ENCODE measurements at places on chromosomes 2 and 18.

GRCh38 chr18:9017905-9018227 is 84.6 kb upstream of the NDUFV2 start:
- no peak for DNase-seq

DNA sequence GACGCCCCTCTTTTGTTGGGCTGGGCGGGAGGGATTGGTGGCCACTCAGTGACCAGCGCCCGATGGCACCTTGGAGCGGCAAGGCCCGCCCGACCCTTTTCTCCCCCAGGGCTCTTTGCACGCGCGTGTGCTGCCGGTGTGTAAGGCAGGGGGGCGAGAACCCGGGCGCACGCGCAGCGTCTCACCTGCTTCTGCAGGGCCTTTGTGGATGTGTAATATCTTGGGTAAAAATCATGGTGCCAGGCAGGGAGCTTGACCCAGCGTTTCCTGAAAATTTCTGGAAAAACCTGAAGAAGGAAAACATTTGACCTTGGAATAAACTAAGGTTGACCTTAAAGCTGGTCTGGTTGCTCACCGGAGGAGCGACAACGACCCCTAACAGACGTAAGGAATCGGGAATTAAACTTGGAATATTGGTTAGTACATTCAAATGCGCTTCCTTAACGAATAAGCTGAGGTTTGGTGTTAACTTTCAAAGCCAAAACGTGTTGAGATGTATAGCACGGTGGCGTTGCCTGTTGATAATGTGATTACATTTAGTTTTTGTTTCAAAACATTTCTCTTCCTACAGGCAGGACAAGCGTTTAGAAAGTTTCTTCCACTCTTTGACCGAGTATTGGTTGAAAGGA is 438 bp downstream of the HSPE1 start:
- DNase-seq = no peak

DNA sequence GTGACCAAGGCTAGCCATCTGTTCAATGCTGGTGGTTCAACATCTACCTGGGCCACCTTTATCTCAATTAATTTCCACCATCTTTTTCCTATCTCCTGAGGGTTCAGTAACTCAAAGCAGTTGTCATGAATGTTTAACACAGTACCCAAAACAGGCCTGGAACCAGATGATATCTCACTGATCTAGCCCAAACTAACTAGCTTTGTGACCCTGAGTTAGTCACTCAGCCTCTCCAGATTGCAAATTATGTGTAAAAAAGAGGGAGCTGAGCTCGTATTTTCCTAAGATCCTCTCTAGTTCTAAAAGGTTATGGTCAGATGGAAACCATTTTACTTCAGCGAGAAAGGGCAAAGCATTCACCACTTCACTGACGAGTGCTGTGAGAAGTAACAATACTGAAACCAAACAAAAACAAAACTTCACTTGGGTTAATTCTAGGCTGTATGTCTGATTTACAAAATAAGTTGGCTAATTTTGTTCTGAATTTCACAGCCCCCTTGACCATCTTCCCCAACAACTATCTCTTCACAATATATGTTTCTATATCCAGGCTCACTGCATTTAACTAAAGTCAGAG is 14.8 kb downstream of the SPRED2 start:
- DNase-seq = no peak

DNA sequence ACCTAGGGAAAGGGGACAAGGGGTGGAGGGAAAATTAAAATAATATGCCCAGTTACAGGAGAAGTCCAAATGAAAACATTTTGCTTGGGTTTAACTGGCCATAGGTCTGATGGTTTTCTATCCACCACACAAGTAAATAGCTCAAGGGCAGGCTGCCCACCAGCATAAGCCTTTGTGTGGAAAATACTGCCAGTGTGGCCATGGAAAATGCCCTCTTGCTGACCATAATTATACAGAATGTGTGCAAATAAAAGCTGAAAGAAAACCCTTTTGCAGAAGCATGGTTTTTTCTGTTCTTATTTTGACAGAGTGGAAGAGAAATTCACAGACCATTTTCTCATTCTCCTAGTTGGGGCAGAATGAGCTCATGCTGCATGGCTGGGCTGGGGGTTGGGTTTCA is 111.3 kb upstream of the SIX2 start:
- DNase-seq = no peak

DNA sequence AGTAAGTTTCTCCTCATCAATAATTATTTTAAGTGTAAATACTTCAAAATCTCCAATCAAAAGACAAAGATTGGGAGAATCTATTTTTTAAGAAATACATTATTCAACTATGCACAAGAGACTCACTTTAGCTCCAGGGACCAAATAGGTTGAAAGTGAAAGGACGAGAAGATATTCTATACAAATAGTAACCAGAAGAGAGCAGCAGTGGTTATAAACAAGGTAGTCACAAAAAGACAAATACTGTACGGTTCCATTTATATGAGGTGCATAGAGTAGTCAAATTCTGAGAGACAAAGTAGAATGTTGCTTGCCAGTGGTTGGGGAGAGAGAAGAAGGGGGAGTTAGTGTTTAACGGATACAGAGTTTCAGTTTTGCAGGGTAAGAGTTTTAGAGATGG is 69.8 kb downstream of the POU3F3 start:
- DNase-seq = no peak

- no peak for DNase-seq
Measured at GRCh38 chr2:19895535-19895934, 6.2 kb downstream of the TTC32 start.

DNA sequence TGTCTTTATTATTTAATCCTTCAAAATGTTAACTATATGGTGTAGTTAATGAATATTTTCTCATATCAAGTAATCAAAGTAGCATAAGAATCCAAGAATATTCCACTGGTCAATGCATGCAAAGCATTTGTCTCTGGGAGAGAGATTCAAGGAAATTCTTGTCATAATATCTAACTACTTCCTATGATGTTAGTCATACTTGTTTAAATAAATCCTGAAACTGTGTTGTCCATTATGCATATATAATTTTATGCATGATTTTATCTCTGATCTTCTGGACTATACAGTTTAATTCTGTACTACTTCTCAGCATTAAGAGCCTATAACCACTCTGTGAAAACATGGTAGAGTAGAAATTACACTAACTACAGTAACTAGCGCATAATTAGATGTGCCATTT is 388.3 kb downstream of the NR4A2 start:
- DNase-seq = no peak

DNA sequence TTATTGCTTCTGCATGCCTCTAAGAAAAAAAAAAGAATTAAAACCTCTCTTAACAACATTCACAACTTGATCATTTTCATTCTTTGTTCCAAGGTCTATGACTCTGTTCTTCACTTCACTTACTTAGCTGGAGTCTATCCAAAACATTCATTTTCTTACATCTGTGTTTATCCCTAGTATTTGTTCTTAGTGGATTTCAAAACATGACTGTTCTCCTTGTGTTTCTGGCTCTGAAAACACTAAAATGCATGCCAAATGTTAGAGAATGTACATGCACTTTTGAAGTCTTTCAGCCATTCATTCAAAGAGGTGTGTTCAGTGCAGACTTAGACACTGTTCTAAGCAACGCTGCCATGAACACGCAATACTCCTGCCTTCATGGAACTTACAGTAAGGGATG is 138.8 kb downstream of the CNTNAP5 start:
- no peak for DNase-seq

- DNase-seq = no peak
Measured at GRCh38 chr2:2564300-2565078, 233.4 kb upstream of the MYT1L start.

- no peak for DNase-seq
Measured at GRCh38 chr2:235843591-235844395, 324.4 kb downstream of the GBX2 start.

GRCh38 chr2:37720533-37721200 is 49.2 kb upstream of the CDC42EP3 start:
- no peak for DNase-seq

- DNase-seq = no peak
Measured at GRCh38 chr18:57188851-57189557, 42.1 kb downstream of the BOD1L2 start.

GRCh38 chr2:17643031-17643615 is 102.6 kb downstream of the VSNL1 start:
- DNase-seq = no peak

DNA sequence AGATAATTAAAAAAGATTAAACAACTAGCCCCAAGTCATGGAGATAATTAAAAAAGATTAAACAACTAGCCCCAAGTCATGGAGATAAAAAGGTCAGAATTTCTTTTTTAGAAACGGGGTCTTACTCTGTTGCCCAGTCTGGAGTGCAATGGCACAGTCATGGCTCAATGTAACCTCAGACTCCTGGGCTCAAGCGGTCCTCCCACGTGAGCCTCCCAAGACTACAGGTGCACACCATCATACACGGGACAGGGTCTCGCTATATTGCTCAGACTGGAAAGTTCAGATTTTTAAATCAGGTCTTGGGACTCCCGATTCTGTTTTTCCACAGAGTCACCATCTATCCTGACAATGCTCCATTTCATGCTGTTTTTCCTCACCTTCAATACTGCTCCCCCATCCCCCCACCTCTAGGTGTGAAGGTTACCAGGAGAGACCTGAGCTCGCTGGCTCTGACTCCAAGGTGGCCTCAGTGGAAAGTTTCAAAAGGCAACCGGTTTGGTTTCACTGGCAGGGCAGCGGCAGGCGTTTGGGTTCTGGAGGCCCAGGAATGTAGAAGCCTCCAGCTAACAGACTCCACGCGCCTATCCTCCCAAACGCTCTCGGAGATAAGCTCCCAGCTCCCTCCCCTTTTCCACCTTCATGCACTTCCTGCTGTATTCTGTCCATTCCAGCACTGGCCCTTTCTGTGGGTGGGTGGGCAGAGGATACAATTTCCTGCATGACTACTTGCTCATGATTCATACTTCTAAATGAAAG is 2.9 kb upstream of the SEMA4C start:
- no peak for DNase-seq

- DNase-seq = no peak
Measured at GRCh38 chr2:26892133-26892532, 44.2 kb downstream of the DPYSL5 start.

DNA sequence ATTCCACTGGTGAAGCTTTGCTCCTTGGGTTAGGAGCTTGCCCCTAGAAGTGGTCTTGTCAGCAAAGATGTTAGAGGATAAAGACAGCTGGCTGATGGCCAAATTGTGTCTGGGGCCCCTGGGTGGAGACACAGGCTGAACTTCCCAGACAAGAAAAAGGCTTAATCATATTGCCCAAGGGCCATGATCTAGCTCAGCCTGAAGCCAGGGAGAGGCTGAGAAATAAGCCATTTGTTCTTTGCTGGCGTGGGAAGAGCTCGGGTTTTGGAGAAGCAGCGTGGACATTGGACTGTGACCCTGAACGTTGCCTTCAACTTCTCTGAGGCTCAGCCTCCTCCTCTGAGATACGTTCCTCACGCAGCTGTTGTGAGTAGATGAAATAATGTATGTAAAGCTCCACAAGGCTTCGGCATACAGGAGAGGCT is 153.0 kb downstream of the ZFP36L2 start:
- DNase-seq = no peak

- DNase-seq = no peak
Measured at GRCh38 chr2:86809481-86810121, 18.9 kb upstream of the CD8A start.

- no peak for DNase-seq
Measured at GRCh38 chr2:113965228-113965627, 75.3 kb downstream of the ACTR3 start.

DNA sequence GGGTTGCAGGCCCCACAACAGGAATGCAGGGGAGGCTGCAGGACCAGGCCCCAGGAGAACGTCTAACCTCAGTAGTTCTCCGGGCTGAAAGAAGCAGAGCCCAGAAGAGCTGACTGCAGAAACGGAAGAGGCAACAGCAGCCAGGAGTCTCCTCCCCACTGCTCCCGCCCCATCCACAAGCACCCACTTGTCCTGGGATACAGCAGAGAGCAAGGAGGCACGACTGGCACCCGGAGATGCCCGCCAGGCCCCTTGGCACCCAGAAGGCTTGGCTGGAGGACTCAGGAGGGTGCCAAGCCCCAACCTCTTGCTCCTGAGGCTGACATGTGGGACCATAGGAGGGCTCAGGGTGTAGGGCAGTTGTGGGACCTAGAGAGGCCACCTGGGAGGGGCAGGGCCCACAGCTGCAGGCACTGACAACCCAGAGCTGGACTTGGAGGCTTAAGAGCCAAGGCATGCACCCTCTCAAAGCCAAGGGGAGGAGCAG is 29.0 kb upstream of the TNS1 start:
- DNase-seq = no peak

GRCh38 chr18:74255131-74255616 is 36.6 kb downstream of the CYB5A start:
- no peak for DNase-seq

DNA sequence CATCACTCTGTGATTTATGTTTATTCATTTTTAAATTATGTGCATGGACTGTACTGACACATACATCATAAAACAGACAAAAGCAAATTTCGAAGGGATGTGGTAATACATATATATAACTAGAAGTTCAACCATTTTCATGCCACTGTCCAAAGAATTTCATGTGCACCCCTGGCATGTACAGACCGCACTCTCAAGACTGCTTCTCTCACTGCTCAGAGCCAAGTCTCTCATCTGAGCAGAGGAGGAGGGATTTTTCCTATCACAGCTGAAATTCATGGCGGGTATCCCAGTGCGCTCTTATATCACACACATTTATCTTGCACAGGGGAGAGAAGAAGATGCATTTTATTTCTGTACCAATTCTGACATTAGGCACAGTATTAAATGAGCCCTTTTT is 5.9 kb downstream of the TMEM178A start:
- DNase-seq = no peak

GRCh38 chr2:114034742-114035141 is 144.9 kb downstream of the ACTR3 start:
- no peak for DNase-seq

GRCh38 chr2:185899366-185899765 is 160.8 kb downstream of the FSIP2 start:
- no peak for DNase-seq

DNA sequence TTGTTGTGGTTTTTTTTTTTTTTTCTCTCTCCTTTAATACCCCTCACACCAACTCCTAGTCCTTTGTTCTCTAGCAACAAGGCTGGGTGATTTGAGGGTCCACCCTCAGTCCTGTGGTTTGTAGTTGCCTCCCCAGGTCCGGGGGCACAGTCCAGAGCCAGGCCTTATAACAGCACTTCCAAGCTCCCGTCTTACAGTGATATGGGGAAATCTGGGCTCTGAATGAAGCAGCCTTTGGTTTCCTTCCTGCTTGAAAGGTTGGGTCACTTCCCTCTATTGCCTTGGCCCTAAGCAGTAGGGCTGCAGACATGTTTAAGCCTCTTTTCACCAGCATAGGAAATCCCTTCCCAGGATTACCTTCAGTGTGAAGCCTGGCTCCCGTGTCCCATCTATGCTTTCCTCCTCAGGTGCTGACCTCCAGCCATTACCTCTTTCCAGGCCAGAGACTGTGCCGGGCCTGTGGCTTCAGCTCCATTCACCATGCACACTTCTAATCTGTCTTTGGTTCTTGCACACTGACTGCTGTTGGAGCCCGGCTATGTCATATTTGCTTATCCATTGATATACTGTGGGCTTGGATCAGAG is 21.2 kb upstream of the NTSR2 start:
- no peak for DNase-seq

All from stimulated activated CD4-positive, alpha-beta T cell treated with anti-CD3 and anti-CD28 coated beads, TNF-alpha, amount 100 ng/mL, for 1 hour (primary cell).